Endodermal cell (in vitro differentiated cells): ENCODE measurements at places on chromosomes 7 and 10. TPM values are rescaled to one million over a fixed set of nuclear protein-coding genes. Genes with fewer than 3 reads are reported as not detected.

DNA sequence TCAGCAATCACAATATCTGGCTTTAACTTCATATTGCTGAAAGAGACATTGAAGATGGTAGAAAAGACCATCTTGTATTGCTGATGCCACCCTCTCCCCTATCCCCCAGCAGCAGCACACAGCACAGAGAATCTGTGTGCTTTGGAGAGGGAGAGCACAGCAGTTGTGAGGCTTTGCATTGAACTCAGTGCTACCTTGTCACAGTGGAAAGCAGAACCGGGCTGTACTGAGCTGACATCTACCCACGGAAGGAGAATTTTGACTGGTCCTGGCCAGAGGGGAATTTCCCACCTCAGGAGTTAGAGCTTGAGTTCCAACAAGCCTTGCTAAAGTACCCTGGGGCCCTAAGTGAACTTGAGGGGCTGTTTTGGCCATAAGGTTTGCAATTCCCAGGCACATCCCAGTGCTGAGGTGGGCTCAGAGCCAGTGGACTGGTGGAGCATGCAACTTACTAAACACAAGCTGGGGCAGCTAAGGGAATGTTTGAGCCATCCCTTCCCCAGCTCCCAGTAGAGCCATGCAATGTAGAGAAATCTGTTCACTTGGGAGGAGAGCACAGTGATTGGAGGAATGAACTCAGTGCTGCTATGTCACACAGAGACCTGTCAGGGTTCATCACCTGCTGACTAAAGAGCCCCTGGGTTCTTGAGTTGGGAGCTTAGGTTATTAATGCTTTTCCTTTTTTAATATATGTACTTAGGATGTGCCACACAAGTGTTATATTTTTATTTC is 62.1 kb downstream of the OR13A1 start:
- DNase-seq = no peak

DNA sequence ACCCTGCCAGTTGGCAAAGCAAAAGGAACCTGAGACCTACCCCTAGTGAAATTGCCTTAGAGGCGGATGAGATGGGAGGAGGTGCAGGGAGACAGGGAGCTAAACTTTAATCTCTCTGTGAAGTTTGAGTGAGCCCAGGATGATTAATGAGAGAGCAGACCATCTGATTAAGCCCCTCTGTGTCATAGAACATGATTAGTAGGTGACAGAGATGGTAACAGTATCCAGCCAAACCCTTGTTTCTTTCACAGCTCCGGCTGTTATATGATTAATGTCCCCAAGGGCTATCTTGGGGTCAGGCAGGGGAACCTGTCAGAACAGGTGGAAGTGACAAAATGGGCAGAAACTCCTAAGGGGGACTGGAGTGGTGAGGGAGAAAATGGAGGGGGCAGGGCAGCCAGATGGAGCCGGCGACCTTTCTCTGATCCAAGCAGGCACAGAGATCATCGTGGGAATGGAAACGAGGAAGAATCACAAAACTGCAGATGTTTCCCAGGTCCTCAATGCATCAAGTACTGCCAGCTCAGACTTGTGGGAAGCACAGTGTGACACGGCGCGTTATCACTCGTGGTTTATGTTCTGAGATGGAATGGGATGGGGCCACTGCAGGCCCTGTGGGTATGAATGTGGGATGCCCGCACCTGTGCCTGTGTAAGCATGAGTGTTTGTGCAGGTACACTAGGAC is 684.2 kb downstream of the LRMDA start:
- DNase-seq = no peak

DNA sequence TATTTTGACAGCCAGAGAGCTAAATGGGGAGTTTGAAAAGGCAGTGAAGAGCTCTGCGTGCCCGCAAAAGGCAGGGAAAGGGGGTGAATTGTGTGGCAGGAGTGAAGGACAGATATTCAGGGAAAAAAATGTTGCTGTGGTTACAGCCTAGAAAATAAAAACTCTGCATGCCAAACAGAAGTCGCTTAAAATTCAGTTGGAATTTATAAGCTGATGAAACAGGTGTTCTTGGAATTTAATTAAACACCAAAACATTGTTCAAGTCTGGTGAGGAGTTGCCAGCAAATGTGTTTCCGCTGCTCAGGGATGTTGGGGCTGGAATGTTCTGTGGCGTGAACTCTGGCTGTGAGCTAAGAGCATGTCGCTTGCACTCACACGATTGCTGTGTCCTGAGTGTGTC is 169.3 kb downstream of the ADRA2A start:
- DNase-seq = no peak

GRCh38 chr7:86592185-86592584 is 51.5 kb upstream of the GRM3 start:
- no peak for DNase-seq

DNA sequence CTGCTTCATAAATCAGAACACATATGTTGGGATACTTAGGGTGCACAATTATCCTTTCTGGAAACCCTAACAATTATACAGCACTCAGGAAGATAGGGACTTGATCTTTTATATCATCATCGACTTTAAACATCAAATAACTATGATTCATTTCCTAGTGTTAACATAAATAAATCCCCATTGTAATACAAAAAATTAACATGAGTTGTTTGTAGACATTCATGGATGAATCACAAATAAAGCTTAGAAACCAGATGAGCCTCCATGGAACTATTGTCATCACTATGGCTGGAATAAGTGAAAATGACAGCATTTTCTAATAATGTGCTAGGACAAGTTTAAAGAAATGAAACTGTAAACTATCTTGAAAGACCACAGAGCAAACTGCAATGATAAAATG is 821.7 kb downstream of the GATA3 start:
- DNase-seq = no peak

DNA sequence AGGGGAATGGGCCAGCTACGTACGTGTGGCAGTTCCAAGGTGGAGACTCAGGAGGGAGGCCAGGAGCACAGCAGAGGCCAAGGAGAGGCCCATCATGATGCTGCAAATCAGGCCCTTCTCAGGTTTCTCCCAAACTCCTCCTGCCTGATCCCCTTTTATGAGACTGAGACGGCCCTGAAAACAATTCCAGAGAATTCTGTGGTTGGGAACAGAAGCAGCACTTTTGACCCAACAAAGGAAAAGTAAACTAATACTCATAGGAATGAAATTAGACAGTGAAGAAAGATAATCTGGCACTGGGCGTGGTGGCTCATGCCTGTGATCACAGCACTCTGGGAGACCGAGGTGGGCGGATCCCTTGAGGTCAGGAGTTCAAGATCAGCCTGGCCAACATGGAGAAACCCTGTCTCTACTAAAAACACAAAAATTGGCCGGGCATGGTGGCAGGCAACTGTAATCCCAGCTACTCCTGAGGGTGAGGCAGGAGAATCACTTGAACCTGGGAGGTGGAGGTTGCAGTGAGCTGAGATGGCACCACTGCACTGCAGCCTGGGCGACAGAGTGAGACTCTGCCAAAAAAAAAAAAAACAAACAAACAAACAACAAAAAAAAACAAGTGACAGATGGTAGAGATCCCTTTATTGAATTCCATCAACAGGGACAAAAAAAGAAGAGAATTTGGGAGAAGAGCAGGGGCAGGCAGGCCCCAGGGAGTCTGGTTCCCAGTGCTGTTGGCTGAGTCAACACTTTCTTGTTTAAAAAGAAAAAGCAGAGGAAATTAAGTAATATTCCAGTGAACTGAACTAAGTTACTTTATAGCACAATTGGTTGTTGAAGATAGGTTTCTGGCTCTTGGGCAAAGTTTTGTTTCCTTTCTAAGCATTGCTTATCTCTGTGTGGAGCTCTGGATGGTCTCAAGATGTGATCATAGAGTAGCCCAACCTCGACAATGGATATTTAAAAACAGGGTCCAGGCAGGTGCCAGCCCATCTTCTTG is at the start of gene CCL26:
Gene CCL26 (minus strand): TSS at position 131 of the 997 bp plus-strand sequence. CDS start 35 bp downstream, at position 96.
- no peak for DNase-seq

DNA sequence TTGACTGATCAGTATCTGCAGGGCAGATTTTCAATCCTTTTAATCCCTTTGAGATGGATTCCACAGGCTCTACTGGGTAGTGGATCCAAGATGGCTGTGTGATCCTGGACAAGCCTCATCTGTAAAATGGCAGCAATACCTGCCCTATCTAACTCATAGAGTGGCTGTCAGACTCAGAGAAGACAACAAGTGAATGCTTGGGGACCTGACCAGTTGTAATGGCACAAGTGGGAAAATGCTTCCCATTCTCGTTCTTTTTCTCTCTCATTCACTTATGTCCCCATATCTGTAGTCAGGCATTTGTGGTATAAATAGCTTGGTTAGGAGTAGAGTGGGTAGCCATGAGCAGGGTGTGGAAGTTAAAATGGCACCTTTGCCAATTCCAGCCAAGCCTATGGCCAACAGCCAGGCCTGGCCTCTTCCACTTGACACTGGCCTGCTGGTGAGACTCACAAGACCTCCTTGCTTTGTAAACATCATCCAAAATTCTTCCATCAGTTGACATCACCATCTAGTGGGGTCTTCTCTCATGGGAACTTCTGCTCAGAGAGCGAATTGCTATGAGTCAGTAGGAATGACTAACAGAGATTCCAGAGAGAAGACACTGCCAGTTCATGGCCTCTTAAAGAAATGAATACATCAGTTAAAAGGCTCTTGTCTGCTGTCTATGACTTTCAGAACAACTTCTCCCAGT is 150.1 kb downstream of the PLPP4 start:
- DNase-seq = no peak

DNA sequence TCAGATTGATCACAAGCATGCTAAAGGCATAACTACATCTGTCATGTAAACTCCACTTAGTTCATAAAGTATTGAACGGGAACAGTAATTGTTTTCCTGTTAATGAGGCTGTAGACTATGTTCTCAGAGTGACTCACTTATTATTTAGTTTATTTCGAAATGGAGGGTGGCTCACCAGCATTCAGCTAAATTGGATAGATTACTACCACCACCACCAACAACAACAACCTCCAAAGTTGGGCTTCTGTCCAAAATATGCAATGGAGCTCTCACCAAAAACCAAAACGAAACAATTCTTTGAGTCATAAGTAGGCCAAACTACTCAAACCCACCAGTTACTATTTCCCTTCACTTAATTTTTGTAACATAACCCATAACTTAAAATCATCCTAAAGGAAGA is 127.9 kb upstream of the NRBF2 start:
- no peak for DNase-seq

GRCh38 chr10:87092376-87092860 is 2.2 kb downstream of the GLUD1 start:
- no peak for DNase-seq

- no peak for DNase-seq
Observed at GRCh38 chr7:151544183-151544582, 24.5 kb upstream of the RHEB start.

DNA sequence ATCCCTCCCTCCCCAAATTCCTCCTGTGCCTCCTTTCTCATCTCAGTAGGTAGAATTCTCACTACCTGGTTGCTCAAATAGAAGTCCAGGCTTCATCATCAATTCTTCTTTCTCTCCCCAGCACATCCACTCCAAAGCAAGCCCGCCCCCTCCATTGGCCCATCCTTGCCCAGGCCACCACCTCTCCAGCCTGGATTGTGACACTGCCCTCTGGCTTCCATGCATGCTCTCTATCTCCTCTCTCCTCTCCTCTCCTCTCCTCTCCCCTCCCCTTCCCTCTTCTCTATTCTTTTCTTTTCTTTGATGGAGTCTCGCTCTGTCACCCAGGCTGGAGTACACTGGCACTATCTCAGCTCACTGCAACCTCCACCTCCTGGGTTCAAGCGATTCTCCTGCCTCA is 144.9 kb downstream of the UBE2H start:
- peak; percentile 63 for DNase-seq

GRCh38 chr10:10315989-10316388 is 701.7 kb upstream of the CELF2 start:
- DNase-seq = peak; percentile 49

DNA sequence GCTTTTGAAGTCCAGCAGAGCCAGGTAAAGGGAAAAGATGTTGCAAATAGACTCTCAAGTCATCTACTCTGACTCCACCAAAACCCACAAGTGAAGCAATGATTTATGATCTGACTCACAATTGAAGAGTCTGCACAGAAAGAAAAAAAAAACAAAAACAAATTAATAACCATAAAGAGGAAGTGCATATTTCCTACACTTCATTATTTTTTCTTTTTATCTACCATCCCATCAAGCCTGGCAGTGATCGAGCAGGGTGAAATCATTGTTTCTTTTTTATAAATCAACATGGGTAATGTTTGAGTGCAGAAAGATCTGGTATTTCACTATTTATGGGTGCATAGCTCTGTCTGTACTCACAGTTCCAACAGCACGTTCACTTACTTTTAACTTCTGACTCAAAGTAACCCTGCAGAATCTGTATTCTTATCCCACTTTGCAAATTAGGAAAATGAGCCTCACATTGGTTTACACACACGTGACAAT is 829.0 kb downstream of the TNS3 start:
- no peak for DNase-seq

- no peak for DNase-seq
Observed at GRCh38 chr10:36496758-36497157, 628.6 kb upstream of the ANKRD30A start.

DNA sequence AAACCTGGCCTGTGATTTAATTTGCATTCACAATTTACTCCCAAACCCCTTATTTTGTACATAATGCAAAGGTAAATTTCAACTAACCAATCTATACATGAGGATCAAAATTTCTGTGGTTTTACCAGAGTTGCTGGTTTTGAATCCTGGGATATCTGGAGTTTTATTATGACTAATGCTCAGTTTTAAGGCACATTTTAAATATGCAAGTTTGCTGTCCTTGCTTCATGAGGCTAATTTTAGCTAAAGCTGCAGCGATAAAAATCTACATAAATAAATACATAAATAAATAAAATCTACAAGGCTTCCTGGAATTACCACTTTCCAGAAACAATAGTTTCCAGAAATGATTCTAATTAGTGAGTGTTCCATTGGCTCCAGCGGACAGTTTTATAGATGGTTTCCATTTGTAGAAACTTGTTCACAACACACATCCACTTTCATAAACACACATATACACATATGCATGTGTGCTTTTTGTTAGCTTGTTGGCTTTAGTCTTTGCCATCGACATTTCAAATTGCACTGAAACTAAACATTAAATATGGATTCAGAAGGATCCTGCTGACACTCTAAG is 339.5 kb upstream of the NRP1 start:
- no peak for DNase-seq

GRCh38 chr7:138382862-138383565 is 77.0 kb upstream of the TRIM24 start:
- no peak for DNase-seq

GRCh38 chr7:23377134-23377533 is 78.0 kb downstream of the MALSU1 start:
- no peak for DNase-seq

DNA sequence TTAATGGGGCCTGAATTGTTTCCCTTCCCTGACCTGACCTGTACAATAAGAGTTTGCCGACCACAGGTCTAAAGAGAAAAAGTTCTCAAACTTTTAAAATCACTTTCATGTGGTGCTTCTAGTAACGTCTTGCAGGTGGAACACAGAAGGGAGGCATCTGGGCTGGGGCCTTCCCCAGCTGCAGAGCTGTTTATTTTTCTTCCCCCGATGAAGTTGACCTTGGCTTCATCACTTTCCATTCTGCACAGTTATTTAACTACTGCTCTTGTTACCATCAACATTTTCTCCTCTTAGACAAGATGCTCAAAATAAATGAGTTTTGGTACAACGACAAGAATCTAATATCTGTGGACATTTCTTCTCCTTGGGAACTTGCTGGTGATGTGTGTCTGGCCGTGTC is 181.7 kb downstream of the HERPUD2 start:
- DNase-seq = no peak

FEZF1 gene
- not detected in 3 replicates for total RNA-seq

TAS2R38 gene
- total RNA-seq = not detected in 2 replicates
